ENCODE measurements at places on chromosomes 7 and 10.
A peak's percentile ranks its signal among the peaks of the same experiment; 100 is the strongest.

DNA sequence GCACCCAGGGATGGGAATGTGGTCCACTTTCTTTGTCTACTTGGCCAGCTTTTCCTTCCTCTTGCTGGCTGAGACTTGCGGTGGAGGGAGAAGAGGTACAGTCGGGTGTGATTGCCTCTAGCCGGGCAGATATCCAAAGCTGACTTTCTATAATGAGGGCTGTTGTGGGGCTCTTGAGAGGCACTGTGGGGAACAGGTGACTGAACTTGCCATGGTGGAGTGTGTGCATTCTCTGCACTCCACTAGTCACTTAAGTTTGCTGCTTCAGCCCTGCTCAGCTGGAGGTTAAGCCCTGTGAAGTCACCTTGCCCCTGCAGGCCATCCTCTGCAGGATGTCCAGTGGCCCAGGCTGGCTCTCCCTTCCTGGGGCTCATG lies 116.6 kb downstream of the AOAH start:
- DNase-seq = no peak

DNA sequence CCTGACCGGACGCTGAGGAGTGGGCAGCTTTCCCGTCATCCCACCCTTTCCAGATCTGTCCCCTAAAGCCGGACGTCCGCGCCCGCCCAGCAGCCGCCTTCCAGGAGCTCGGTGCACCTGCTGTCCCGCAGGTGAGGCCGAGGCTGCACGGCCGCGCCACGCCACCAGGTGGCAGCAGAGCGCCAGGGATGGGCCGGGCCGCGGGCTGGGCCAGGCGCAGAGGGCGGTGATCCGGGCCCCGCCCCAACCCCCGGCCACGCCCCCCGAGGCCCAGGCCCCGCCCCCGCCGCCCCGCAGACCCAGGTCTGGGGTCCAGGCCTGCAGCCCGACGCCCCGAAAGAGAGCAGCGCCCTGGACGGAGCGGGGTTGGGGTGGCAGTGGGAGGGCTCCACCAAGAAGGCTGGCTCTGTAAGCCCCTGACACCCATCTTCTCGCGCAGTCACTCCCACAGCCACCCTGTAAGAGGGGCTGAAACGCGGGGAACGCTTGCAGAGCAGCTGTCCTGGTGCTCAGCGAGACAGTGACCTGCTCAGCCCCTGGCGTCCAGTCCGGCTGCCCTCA lies 32.2 kb downstream of the FOXL3 start:
- peak; percentile 83 for DNase-seq

- no peak for DNase-seq
Measured at GRCh38 chr10:7438196-7438986, 27.6 kb upstream of the SFMBT2 start.

GRCh38 chr7:27188386-27189294 lies 3.6 kb upstream of the HOXA11 start:
- DNase-seq = peak; percentile 66

Data from retina (tissue), 1 donor.